Activated naive CD4-positive, alpha-beta T cell treated with anti-CD3 and anti-CD28 coated beads, Interleukin-2, amount 10 ng/mL, durations not matched to agents 7 days and 5 days (primary cell): ENCODE measurements at places on chromosomes 5 and 9.
A peak's percentile ranks its signal among the peaks of the same experiment; 100 is the strongest.

DNA sequence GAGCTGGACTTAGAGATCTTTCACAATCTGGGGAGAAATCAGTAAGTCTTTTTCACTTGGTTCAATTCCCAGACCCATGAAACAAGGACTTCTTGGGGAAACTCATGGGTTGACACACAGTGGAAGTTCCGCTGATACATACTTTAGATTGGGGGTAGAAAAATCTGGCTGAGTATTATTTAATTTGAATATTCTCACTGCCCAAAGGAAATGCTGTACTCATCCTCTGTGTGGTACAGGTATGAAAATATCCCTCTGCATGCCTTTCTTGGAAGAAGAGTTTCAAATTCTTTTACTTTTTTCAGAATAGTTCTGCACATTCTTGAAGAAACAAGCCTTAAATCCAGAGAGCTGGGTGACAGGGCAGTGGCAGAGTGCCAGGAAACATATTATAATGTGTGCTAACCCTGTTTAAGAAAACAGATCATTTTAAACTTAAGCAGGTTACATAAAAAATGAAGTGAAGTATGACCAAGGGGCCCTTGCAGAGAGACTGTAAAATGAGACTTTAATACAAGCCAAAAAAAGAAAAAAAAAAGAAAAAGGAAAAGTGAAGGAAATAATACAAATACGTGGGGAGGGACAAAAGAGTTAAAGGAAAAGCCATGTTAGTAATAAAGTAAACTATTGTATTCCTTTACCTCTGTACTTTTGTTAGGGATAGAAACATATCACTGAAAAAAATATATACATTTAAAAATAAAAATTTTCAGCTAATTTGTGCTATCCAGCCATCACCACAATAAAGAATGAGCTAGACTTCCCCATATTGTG, 173.4 kb upstream of the NR3C1 start:
- no peak for DNase-seq

DNA sequence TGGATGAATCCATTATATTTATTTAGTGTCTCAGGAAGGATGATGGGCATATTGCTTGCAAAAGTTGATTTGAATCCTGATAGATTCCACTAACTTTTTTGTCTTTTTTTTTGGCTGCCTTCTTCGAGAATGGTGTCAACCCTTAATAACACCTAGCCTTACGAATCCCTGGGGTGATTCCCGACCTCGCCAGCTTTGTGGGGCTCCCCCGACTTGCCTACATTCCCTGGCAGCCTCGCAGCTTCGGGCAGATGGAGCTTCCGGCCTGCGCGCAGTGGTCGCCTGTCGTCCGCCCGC, 366 bp upstream of the DOCK8 start:
- DNase-seq: no peak

- peak; percentile 38 for DNase-seq
Measured at GRCh38 chr9:101791938-101792337, 53.5 kb upstream of the GRIN3A start.

- no peak for DNase-seq
Measured at GRCh38 chr5:23208959-23209431, 298.4 kb upstream of the PRDM9 start.

- DNase-seq: no peak
Measured at GRCh38 chr9:76107482-76107881, 217.0 kb downstream of the PCSK5 start.

GRCh38 chr5:150065886-150066285, 20.5 kb downstream of the CSF1R start:
- DNase-seq: peak; percentile 9

GRCh38 chr9:69253057-69253456, 72.0 kb upstream of the ENTREP1 start:
- no peak for DNase-seq

GRCh38 chr5:68283766-68284165, 68.2 kb downstream of the PIK3R1 start:
- no peak for DNase-seq

- DNase-seq: no peak
Measured at GRCh38 chr9:21679432-21679831, 123.0 kb upstream of the MTAP start.

- no peak for DNase-seq
Measured at GRCh38 chr5:77637170-77637997, 1.1 kb downstream of the OTP start.
